Esophagus muscularis mucosa (tissue), 4 donors: ENCODE measurements at places on chromosomes 2 and 18.
A peak's percentile ranks its signal among the peaks of the same experiment; 100 is the strongest.

DNA sequence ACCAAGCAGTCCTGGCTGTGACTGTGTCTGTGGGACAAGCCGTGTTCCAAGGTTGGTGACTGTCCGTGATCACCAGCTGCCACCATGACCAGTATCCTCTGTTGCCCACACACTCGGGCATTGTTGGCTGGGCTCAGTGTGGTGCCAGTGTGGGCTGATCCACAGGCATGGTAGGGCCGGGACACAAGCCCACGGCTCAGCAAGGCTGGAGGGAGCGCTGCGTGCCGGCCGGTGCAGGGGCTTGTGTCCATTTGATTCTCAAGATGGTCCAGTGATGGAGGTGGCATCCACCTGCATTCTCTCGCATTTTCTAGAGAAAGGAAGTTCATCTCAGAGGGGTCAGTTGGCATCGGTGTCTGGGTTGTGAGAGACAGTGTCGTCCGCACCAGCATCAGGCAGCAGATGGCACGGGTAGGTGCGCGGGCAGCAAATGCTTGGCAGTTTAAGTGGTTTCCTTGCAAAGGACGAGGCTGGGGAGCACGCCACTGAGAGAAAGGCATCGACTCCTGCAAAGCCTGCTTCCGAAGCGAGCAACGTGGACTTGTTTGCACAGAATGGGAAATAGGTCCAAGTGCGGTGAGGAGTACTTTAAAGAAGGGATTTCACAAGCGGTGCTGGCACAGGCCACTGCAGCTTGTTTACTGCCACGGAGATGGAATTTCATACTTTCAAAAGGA is 20.9 kb downstream of the TWIST2 start:
- peak; percentile 96 for DNase-seq

GRCh38 chr18:59823596-59824195 is 76.1 kb upstream of the PMAIP1 start:
- no peak for DNase-seq

GRCh38 chr2:219274361-219274921 is 4.7 kb upstream of the DNAJB2 start:
- DNase-seq = no peak

DNA sequence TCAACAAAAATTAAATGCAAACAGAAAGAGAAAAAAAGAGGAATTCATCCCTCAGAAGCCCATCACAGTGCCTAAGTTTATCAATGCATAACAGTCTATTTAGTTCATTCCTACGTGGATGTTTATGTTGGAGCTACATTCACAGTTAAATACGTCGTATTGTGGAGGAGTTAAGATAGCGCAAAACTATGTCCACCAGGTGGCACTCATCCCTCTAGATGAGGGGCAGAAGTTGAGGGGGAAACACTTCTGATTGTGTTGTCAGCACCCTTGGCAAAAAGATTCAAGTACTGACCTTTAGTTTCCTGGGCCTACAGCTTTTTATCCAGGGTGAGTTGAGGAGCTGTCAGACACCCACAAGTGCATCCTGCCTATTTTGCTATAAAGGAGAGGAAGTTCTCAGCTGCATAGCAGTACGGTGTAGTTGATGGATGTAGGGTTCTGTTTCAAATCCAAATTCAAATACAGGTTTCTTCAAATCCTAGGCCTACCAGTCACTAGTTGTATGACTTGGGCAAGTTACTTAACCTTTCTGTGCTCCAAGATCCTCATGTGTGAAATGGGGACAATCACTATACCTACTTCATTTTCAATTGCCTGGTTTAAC is 26.8 kb upstream of the MYO1B start:
- no peak for DNase-seq

- no peak for DNase-seq
These were observed 376.3 kb upstream of the SALL3 start for GRCh38 chr18:78603102-78603983.

- no peak for DNase-seq
These were observed 511 bp upstream of the ANKMY1 start for GRCh38 chr2:240558236-240558761.

DNA sequence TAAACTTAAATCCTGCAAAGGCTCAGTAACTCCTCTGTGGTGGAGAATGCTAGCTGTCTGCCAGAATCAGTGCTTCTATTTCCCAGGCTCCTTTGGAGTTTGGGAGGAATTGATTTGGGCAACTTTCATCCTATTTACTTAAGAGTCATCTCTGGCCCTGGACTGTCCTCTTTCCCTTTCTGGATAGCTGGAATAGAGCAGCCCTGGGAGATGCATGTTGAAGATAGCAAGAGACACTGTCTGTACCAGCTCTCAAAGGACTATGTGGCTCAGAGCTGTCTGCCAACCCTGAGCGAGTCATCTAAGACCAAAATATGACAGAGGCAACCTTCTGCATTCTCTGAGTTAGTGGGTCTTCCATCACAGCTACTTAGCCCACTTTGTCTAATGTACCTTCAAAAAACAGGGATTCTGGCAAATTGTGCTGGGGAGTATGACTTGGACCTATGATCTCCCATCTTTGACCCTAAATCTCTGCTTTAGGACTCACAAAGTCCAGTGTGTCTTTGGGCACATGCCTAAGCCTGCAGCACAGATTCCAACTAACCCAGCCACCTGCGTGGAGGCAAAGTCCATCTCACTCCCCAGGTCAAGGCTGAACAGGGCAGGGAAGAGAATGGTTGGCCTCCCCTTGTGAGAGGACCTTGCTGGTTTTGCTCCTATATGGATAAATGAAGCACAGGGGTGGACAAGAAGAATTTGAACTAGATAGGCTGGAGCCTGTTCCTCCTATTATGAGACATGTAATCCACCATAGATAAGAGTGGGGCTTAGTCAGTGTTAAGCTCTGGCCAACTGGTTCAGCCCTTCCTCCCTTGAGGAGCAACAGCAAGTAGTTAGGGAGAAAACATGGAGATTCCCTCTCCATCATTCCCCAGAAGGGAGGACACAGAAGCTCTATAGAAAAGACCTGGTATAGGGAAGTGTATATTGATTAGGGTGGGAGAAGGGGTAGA is 99.1 kb upstream of the PELI1 start:
- no peak for DNase-seq

DNA sequence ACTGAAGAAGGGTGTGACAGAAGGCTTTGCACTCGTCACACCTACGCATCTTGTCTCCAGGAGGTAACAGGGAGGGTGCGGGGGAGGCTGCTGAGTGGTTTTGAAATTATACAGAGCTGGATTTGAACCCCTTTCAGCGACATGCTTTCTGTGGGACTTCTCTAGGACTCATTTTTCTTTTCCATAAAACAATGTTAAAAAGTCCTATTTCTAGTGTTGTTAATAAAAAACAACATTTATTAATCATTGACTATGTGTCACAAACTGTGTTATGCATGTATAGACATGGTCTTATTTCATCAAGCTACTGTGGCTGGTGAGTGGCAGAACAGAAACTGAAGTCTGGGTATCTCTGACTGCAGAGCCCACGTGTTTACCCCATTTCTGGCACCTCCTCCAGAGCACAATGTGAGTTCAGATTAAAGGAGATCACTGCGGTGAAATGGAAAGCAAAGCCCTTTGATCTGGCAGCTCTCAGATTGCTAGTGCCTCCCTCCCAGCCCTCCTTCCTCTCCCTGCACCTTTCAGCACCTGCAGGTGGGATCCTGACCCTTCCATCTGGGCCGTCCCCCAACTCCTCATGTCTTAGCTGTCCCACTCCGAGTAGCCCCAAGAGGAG is 315.5 kb upstream of the MYT1L start:
- no peak for DNase-seq

GRCh38 chr2:64287202-64287740 is 143.1 kb upstream of the PELI1 start:
- peak; percentile 26 for DNase-seq

GRCh38 chr18:28884304-28884703 is 707.4 kb upstream of the CDH2 start:
- no peak for DNase-seq

GRCh38 chr2:124027182-124027581 is 2.1 kb downstream of the CNTNAP5 start:
- no peak for DNase-seq

GRCh38 chr2:70258532-70258875 is 567 bp downstream of the PCYOX1 start:
- no peak for DNase-seq

- no peak for DNase-seq
These were observed 364.8 kb upstream of the GALNT5 start for GRCh38 chr2:156892467-156893281.

DNA sequence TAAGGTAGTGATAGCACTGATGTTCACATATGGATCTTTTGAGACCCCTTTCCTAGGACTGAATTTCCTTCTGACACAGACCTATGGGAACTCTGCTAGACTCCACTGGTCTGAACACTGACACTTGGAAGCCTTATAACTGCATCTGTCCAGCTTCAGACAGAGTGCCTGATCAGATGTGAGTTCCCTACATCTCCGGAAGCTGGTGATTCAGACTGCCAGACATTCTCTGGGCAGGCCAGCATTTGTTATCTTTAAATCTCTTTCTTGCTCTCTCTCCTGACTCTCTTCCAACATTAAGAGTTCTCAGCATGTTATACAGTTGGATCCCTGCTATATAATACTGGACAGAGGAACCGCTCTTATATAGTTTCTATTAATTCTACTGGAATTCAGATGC is 408.5 kb downstream of the ZEB2 start:
- no peak for DNase-seq

GRCh38 chr2:208369091-208369490 is 37.5 kb upstream of the PTH2R start:
- no peak for DNase-seq

- DNase-seq = no peak
These were observed 66.3 kb downstream of the SCN2A start for GRCh38 chr2:165305391-165306096.

DNA sequence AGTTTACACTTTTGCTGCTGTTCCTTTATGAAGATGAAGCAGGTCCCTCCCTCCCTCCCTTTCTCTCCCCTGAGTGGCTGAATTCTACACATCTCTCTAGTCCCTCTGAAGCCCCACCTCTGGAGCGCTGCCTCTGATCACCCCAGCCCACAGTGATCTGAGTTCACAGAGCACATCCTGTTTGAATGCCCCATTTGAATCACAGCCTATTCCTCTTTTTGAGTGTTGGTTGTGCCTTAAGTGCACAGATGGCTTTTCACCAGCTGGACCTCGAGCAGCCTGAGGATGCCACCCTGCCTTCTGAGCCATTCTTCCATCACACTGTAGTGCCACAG is 87.1 kb downstream of the ITGB1BP1 start:
- no peak for DNase-seq

- DNase-seq = no peak
These were observed 162.6 kb downstream of the GFPT1 start for GRCh38 chr2:69224512-69224837.

- no peak for DNase-seq
These were observed 81.4 kb upstream of the VRK2 start for GRCh38 chr2:57965219-57965618.

GRCh38 chr2:56018267-56018666 is 94.7 kb upstream of the EFEMP1 start:
- no peak for DNase-seq
